ENCODE measurements at places on chromosomes 13 and 19.

GRCh38 chr13:64753233-64754000, 2476.7 kb downstream of the PCDH9 start:
- DNase-seq: no peak

DNA sequence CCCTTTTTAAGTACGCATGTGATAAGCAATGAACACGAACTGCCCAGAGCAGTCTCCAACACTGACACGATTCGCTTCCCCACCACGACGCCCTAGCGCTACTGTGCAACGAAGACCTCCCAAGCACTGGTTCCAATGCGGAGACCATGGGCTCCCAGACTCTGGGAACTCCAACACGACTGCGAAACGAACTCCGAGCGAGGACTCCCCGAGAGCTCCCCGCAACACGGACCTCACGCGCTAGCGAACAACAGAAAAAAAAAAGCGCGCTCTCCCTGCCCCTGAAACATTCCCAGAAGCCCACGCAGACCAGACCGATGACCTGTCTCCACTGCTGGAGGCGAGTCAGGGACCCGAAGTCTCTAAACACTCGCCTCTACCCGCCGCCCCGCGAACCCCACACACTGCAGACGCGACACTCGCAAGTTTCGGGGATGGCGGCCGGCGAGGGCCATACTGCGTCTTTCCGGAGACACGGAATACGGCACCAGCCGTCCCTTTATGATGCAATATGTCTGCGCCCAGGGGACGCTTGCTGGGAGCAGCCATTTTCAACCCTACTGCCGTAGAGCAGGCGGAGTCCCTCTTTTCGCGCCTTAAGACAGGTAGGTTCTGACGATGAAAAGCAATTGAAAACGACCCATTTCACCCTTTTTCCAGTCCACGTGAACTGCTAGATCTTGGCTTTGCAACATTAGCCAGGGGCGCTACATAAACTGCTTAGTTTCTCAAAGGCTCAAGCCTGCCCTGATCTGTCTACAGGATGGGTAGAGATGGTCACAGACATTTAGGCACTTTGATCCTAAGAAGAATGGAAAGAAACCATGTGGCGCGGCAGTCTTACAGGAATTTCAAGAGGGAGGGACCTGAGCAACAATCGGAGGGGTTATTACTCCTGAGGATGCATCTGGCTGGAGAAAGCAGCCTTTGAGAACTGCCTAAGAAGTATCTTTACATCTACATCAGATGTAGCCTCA, at the start of gene ZNF577:
Gene ZNF577, minus strand, starts transcription at position 430 of the 977 bp plus-strand sequence. CDS start 7,569 bp downstream, outside the sequence.
- DNase-seq: peak; percentile 94

DNA sequence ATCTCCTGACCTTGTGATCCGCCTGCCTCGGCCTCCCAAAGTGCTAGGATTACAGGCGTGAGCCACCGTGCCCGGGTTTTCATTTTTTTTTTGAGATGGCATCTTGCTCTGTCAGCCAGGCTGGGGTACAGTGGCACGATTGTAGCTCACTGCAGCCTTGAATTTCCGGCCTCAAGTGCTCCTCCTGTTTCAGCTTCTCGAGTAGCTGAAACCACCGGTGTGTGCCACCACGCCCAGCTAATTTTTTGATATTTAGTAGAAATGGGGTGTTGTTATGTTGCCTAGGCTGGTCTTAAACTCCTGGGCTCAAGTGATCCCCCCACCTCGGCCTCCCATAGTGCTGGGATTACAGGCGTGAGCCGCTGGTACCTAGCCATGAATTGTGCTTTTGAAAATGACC, 5.9 kb downstream of the ADAT3 start:
- DNase-seq: no peak

- DNase-seq: no peak
These were observed 546.6 kb downstream of the DACH1 start for GRCh38 chr13:71320452-71320851.

- DNase-seq: peak; percentile 81
These were observed 21.0 kb upstream of the DPP9 start for GRCh38 chr19:4744451-4745174.

DNA sequence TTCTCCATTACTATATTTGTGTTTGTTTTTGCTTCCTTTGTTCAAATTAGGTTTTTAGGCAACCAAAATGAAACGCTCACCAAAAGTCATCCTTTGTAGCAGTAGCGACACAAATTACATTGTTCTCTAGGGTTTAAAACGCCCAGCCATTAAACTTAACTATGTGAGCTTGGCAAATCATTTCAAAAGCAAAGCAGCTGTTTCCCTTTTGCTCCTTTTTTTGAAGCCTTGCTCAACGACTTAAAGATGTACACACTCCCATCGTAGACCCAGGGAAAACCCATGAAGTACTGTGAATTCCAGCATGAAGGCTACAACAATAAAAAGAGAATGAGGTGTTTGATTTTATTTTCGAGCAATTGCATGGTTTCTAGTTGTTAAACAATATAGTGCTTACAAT, 106.7 kb downstream of the RAP2A start:
- DNase-seq: no peak

- DNase-seq: no peak
These were observed 275.8 kb upstream of the SOX1 start for GRCh38 chr13:111791131-111791530.

GRCh38 chr19:41911889-41912731, 16.1 kb downstream of the ERFL start:
- DNase-seq: no peak

- no peak for DNase-seq
These were observed 397.6 kb upstream of the KLHL1 start for GRCh38 chr13:70505809-70506208.

- DNase-seq: no peak
These were observed 7.0 kb upstream of the MAMSTR start for GRCh38 chr19:48726556-48726955.

DNA sequence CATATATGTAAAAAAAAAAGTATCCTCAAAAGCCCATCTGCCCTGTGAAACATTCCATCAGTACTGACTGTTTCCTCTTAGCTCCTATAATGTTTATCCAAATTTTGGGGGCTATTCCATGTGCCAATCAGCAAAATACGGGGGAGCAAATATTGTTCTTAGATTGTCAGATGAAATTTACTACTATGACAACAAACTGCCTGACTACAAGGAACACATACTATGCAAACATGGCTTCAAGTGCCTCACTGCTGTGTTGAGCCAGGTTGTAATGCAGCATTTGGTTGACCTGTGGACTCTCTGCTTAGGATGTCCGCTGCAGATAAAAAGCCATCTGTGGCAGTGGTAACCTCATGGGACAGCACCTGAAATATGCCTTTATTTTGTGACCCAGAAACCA, 98.2 kb upstream of the SCEL start:
- no peak for DNase-seq

DNA sequence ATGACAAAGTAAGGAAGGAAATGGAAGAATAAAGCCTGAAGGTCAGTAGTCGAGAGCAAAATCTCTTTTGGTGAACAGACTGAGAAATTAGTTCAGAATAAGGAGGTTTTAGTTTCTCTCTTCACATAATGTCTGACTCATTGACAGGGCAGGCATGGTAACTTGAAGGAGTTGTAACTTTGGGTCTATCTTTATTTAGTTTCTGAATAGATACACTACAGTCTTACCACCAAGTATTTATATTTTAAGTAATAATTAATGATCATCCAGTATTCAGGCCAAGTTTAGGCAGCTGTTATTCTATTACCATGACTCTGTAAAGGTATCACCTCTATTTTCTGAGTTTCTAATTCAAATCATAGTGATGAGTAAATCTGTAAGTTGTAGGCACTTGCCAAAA, 219.9 kb downstream of the SPRY2 start:
- no peak for DNase-seq

- DNase-seq: no peak
These were observed 85.0 kb downstream of the TDRD3 start for GRCh38 chr13:60482012-60482411.

DNA sequence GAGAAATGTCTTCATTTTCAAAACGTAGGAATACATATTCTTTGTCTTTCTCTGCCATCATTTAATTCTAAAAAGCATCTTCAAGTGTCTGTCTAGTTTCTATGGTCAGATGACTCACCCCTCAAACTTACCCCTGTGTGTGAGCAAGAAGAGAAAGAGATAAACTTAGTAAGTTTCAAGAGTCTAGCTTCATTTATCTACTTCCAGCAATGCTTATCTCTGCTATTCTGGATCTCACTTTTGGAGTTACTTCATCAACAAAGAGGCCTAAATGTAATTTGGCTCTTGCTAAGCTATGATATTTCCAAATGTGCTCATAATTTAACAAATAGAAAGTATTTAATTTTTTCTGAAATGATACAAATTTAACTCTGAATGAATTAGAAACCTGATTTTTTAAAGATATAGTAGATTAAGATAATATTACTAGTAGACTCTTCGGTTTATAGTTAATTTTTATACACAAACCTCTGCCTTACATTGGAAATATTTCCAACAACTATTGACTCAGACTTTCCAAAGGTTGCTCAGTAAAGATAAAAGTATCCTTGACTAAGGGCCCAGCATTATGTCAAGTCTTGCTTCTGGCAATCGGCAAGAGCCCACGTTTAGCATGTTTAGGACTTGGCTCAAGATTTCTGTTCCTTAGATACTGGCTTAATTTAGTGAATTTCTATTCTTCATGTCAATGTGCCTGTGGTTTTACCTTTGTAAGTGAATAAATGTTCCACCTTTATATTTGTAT, 1511.0 kb upstream of the SLC10A2 start:
- DNase-seq: no peak

DNA sequence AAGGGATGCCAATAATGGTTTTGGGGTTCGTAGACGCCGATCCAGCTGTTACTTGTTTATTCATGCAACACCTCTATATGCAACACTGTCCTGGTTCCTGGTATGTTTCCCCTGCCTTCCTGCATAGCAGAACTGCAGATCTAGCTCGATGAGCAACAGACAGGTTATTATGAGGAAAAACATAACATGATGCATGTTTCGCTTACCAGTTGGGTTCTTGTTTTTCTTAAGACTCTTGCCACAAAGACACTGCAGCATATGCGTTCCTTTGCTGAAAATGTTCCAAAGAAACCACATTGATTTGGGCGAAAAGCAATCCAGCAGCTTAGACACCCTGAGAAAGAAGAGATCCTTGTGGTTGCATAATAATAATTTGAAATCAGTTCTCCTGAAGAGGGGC, 583 bp downstream of the FGF14 start:
- DNase-seq: no peak

- DNase-seq: no peak
These were observed 68.6 kb upstream of the MIR17HG start for GRCh38 chr13:91278888-91279287.

DNA sequence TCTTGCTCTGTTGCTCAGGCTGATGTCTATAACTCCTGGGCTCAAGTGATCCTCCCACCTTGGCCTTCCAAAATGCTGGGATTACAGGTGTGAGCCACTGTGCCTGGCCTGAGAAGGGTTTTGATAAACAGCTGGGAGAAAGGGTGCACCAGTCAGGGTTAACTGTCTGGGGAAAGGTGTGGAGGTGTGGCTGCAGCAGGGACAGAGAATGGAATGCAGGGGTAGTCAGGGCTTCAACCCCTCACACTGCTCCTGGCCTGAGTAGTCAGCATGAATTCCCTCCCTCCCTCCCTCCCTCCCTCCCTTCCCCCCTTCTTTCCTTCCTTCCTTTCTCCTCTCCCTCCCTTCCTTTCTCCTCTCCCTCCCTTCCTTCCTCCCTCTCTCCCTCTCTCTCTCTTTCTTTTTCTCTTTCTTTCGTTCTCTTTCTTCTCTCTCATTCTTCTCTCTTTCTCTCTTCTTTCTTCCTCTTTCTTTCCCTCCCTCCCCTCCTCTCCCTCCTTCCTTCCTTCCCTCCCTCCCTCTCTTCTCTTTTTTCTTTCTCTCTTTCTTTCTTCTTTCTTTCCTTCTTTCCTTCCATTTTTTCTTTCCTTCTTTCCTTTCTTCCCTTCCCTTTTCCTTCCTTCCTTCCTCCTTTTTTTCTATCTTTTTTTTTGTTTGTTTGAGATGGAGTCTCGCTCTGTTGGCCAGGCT, 16.0 kb downstream of the MYO1F start:
- DNase-seq: no peak

DNA sequence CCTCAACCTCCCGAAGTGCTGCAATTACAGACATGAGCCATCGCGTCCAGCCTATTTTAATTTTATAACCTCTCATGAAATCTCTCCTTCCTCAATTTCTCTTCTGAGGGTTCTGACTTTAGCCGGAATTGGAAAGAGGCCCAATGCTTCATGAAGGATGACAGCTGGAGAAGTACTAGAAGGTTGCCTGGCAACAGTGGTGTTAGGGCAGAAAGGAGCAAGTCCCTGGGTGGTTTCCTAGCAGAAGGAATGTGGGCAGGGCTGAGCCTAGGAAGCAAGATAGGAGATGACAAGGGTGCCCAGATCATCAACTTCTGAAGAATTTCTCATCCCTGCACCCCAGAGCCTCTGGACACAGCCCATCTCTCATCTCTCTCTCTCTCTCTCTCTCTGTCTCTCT, 25.8 kb downstream of the CACNG6 start:
- no peak for DNase-seq

GRCh38 chr13:40094056-40094455, 438.6 kb downstream of the COG6 start:
- no peak for DNase-seq

DNA sequence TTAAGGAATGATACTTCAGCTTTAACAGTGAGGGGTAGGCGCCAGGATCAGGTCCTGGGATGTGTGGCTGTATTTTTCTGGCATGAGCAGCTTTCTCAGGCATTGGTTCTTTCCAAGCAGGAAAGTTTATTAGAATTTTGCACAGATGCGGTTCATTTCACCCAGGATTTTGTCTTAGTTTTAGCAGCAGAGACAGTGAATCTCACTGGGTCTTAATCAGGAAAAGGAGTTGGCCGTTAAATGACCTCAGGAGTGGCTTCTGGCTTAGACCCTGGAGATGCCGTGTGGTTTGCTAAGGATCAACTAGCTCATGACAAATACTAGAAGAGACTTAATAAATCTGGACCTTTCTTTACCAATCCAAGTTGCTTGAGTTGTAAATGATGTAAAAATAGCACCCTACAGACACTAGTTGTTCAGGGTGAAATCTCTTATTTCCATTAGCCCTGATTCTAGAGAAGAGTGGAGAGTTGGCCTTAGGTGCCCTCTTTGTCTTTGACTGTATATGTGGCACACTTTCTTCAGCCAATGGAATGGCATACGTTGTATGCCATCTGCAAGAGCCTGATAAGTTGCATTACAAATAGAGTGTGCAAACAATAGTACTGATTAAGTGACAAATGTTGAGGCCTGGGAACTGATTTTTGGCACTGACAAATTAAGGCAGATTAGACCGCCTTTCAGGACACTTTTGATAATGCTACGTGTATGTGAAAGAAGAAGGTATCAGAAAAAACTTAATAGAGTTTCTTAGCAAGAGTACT, 34.0 kb downstream of the LRCH1 start:
- no peak for DNase-seq
